Mesenteric fat pad (tissue), 1 donor: ENCODE measurements at places on chromosomes 6 and 20.

- no peak for DNase-seq
Measured at GRCh38 chr6:123321020-123321419, 315.7 kb downstream of the TRDN start.

DNA sequence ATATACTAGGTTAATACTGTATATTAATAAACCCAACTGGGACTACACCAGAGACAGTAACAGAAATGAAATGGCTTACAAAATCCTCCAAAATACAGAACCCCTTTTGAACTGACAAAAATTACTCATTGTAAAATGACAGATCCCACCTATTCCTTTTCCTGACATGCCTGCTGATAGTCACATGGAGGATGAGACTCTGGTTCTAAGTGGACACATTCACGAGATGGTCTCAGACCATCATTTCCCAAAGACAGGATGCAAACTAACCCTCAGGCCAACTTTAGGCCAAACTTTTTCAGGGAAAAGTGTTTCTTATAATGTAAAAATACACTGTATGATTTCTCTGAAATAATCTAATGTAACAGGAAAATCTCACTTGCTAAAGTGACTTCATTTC, 22.5 kb downstream of the TBC1D7 start:
- no peak for DNase-seq

DNA sequence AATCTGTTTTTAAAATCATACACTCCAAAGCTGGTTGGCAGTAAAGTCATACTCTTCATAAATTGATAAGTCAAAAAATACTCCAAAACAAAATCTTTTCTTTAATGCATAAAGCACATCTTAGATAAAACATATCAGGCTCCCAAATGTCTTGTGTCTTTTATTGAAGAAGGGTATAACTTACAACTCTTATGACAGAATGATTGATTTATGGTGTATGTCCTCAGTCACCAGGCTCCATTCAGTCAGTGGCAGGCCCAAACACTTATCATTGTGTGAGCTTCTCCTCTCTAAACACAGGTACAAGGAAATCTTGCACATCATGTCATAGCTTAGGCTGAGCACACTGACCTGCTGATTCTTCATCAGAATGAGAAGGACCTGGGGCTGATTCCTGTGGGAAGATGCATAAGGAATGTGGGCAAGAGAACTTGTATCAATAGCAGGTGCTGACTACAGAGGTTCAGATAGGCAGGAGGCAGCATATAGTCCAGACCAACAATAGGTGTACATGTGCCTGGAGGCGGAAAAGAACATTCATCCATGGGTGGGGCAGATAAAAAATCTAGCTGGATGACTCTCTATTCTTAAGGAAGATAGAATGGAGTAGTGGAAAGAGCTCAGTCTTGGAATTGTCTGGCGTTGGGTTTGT, 1.9 kb downstream of the CALHM5 start:
- DNase-seq: no peak

- no peak for DNase-seq
Measured at GRCh38 chr20:4671015-4671414, 50.7 kb upstream of the PRND start.

DNA sequence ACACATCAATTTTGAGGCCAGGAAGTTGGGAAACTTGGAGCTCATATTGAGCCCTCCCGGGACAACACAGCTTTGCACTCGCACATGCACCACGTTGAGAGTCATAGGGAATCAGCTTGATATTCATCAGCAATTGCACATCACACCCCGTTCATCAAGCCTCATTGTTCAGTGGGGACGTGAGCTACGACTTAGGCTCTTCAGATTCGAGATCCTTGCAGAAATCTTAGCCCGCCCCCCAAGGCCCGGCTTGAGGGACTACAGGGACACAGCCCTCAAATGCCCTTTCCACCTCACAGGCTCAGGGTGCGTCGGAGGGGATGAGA, 93.0 kb upstream of the MAFB start:
- DNase-seq: no peak

GRCh38 chr6:140844167-140844566, 1288.6 kb upstream of the GJE1 start:
- DNase-seq: no peak

DNA sequence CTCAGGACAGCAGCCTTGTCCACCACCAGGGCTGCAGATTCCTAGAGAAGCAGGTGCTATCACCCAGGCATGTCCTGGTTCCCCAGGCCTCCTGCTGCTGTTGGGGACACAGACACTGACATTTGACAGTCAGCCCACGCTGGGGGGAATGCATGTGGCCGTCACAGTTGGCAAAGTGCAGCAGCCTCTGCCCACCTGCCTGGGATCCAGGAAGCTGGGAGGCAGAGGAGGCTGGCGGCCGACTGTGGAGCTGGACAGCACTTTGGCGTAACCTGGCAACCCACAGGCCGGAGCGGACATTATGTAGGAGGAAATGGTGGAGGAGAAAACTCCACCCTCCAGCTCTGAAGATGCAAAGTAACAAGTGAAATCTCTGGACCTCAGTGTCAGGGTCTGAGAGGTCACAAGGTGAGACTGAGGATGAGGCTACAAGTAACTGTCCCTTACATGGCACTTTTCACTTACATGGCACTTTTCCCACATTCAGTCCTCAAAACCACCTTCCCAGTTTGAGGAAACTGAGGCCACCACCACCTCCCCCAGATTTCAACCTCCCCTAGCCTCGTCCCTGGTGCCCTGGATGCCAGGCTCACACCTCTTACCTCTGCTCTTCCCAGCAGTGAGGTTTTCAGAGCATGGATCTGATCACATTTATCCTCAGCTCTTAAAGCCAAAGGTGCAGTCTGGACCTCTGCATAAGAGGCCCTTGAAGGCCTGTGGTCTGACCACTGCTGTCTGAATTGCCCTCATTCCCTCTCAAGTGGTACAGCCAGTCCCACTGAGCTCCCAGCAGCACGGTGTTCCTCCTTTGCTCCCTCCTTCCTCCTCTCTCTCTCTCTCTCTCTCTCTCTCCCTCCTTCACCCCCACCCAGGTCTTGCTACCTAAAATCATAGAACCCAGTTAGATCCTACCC, 8.7 kb downstream of the MAP1LC3A start:
- DNase-seq: no peak

DNA sequence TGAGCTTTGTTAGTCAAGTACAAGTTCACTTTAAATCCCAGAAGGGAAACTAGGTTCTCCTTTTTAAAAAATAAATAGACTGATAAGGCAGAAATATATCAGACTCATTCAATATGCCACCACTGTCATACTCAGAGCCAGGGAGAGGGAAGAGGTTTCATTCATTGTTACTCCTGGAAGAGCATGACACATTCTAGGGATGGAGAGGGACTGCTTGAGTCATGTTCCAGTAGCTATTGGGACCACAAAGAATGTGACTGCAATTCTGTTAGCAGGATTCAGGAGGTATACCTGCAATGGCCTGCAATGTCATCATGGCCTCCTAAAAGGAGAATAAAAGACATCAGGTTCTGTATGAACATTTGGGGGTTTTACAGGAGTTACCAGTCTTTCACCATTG, 167.6 kb downstream of the TFAP2B start:
- no peak for DNase-seq

GRCh38 chr20:23315099-23315498, 35.5 kb upstream of the NXT1 start:
- DNase-seq: no peak
